Umbilical cord (tissue), 2 donors: ENCODE measurements at places on chromosomes 12 and 14. TPM values are rescaled to one million over a fixed set of nuclear protein-coding genes. Genes with fewer than 3 reads are reported as not detected.

DNA sequence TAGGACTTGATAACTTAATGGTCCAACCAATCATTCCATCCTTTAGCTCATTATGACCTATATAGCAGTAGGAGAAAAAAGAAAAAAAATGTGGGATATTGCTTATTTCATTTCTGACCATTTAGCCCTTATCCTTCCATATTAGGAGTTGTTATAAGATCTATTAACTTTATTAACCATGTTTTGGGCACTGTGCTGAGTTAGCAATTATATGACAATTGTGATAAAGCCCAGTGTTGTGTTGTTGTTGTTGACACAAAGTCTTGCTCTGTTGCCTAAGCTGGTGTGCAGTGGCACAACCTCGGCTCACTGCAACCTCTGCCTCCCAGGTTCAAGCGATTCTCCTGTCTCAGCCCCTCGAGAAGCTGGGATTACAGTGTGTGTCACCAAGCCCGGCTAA, 569.7 kb upstream of the FOXG1 start:
- no peak for DNase-seq

- peak; percentile 46 for DNase-seq
These were observed 67.2 kb downstream of the PTPRR start for GRCh38 chr12:70853326-70853725.

DNA sequence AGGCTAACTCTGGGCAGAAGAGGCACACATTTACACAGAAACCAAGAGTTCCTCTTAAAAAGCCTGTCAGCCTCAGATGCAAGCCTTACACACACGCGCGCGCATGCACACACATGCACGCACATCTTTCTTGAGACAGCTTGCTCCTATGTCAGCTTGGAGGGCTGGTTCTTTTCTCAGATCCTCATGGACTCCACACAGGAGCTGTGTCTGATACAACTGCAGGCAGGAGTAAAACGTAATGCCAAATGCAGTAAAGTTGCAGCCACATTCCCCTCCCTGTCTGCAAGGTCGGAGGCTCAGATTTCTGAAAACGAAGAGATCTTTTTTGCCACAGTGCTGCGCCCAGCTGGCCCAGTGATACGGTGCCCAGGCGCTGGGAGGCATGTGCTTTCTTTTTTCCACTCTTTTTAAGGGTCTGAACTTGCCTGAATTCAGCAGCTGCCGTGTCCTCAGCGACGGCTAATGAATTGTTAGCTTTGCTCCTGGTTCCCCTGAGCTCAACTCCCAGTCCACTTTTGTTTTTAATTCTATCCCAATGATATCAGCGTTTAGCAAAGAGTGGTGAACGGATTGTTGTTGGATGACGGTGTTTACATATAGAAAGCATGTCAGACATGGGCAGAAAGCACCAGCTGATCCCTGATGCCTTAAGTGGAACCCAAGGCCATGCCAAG, 72.9 kb upstream of the FOXN3 start:
- peak; percentile 75 for DNase-seq

- no peak for DNase-seq
These were observed 30.6 kb downstream of the ATF7IP start for GRCh38 chr12:14396071-14396470.

GRCh38 chr12:114403011-114403689, 2.8 kb downstream of the TBX5 start:
- DNase-seq = no peak

NPFF gene
- total RNA-seq = not detected

OR6C70 gene
- 4.6 TPM for total RNA-seq

LRRC10 gene
- total RNA-seq = 0.24 TPM
